ENCODE measurements at places on chromosomes 16 and 17.

- DNase-seq = no peak
These were observed at the start of gene ARHGAP44 for GRCh38 chr17:12789481-12790248. Gene ARHGAP44, plus strand, starts transcription at chr17:12789498. Its CDS starts 341 bp downstream, at chr17:12789839.

- no peak for DNase-seq
These were observed 82.6 kb downstream of the CACNG1 start for GRCh38 chr17:67126983-67127382.

DNA sequence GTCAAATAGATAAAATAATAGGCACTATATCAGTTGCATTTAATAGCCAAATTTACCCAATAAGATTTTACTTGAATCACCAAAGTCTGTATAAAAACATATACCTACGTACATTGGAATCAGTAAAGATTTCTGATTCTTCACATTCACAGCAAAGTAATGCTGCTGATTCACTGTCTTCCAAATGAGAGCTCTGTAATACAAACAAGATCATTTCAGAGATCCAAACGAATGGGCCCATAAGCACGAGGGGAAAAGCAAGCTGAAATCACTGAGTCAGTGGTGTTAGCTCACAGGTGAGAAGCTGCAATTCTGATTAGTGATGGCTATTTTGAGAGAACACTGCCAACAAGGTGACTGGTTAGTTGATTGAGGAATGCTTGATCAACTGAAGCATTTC is 81.3 kb downstream of the SSH2 start:
- no peak for DNase-seq

- no peak for DNase-seq
These were observed 27.8 kb downstream of the POLR3E start for GRCh38 chr16:22324787-22325597.
